ENCODE measurements at places on chromosomes 2 and 18.

DNA sequence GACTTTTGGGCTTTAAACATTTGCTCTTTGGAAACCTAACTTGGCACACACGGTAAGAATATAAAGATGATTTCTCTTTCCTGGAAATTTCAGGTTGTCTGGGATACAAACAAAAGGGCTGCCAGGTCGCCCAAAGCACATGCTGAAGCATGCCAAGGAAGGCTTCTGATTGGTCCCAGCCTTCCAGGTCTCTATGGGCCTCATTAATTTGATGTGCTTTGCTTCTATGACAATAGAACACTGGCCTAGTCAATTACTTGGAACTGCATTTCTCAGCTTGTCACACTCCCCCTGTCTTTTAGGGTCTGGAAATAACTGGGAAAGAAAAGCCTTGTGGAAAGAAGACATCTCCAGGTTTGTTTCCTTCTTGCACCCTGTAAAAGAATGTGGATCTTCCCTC, 228.9 kb downstream of the ADCYAP1 start:
- DNase-seq = no peak

GRCh38 chr2:108084311-108084710, 98.0 kb downstream of the SLC5A7 start:
- no peak for DNase-seq

- no peak for DNase-seq
Observed at GRCh38 chr2:195695002-195695631, 38.1 kb downstream of the SLC39A10 start.

- DNase-seq = no peak
Observed at GRCh38 chr2:168160897-168161296, 86.5 kb downstream of the STK39 start.

DNA sequence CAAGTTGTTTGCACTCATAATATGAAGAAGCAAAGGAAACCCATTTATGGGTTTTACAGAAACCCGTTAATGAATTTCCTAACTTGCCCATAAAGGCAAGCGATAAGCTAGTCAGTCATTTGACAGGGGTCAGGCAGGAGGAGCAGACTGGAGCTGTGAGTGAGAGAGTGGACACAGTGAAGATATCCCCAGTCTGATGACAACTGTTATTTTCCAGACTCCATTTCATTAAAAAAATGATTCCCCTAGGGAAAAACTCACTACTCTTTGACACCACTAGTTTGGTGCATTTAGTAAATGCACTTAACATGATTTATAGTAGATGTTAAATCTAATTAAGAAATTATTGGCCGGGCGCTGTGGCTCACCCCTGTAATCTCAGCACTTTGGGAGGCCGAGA, 80.8 kb downstream of the TGIF1 start:
- DNase-seq = no peak

DNA sequence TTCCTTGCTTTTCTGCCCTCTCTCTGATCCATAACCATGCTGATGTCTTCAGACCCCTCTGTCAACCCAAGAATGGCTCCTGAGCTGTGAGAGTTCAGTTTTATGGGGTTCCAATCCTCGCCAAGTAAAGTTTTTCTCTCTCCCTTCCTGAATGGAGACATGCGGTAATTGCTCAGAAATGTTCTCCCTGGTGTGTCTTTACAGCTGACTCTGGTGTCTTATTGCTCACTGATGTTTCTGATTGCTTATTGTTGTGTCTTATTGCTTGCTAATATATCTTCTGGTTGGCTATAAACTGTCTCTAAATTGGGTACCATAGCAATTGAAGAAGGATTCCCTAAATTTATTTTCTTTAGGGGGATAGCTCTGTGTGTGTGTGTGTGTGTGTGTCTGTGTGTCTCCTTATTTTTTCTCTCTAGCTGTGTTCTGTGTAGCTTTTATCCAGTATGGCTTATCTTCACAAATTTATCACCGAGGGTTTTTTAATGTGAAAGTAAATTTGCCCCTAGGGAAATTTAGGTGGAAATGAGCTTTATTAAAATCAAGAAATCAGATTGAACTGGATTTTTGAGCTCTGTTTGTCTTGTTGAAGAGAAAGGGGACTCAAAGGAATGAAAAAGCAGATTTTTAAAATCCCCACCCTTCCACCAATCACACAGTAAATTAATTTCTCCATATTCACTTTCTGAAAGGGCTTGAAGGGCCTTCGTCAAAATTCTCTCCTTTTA, 19.5 kb downstream of the MGAT5 start:
- DNase-seq = no peak

- no peak for DNase-seq
Observed at GRCh38 chr2:79982445-79982844, 322.1 kb downstream of the LRRTM1 start.

Measured in fibroblast of skin of left biceps (primary cell).